Daoy (cell line): ENCODE measurements at places on chromosomes 1 and 21.

DNA sequence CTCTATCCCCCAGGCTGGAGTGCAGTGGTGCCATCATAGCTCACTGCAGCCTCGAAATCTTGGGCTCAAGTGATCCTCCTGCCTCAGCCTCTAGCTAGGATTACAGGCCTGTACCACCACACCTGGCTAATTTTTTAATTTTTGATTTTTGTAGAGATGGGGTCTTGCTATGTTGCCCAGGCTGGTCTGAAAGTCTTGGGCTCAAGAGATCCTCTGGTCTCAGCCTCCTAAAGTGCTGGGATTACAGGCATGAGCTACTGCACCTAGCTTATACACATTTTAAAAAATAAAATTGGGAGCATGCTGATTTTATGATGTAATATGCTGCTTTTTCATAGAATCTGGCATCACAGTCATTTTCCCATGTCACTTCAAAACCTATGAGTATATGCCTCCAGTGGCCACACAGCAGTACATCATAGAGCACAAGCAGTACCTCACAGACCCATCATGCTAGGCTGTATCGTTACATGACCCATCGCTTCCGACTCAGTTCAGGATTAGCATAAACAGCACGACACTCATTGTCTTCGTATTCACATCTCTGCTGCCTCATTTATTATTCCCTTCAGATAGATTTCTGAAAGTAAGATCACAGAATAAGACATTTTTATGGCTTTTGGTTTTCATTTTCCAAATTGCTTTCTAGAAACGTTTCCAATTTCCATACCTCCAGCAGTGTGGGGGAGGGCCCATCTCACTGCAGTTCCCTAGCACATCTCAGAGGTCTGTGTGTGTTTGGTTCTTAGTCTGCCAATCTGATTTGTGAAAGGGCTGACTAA lies 35.9 kb upstream of the CCSAP start:
- DNase-seq = no peak

- DNase-seq = no peak
These were observed 1.1 kb upstream of the OR14I1 start for GRCh38 chr1:248703674-248704073.

DNA sequence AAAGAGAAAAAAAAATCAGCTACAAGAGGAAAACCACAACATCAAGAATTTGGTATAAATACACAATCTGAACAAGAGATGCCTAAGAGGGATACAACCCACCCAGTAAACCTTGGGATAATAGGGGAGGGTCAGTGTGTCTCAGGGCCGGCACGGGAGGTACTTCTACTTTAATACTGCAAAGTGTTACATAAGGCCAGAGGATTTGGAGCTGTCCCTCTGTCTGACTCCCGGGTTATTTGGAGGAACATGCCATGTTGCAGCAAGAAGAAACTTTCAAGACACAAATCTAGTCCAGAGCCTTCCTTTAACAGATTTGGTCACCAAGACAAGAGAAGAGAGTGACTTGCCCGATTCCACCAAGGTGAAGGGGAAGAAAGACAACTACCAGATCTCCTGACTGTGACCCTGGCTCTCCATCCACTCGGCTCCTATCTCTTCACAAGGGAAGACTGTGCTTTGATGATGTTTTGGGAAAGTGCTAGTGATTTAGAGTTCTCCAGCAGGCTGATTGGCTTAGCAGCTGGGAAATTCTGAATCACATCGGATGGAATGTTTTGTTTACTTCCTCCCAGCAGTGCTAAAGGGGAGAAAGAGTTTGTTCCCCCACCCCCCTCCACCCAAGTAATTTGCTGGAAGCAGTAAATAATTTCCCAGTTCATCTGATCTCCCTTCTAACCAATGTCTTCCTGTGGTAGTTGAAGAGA lies 29.3 kb downstream of the SGIP1 start:
- peak; percentile 85 for DNase-seq

DNA sequence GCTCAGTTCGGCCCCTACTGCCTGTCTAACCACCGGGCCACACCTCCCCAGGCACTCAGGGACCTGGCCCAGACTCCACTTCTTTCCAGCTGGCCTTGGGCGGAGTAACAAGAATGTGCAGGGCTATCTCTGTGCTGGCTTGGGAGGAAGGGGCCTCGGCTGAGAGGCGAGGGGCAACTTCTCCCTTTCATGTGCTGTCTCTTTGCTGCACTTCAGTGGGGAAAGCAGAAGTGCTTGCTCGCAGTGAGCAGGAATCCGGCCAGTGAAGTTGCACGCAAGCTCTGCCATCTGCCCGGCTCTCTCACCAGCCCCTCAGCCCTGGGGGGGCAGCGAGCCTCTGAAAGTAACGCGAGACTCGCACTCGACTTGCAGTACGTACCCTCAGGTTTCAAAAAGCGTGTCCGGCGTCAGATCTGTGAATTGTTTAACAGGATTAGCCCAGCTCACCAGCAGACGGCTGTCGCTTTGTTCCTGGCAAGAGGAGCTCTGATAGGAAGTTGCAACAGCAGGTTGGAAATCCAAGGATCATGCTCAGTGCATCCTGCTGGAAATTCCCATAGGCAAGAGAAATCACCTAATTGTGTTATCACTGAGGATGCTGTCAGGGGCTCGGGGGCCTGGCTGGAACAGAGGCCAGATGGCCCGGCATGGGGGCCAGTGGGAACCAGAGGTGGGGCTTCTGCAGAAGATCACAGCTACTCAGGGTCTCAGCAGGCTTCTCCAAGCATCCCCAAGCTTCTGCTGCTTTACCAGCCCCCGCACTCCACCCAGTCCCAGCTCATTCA lies 221.1 kb downstream of the NPHP4 start:
- no peak for DNase-seq

GRCh38 chr1:54810153-54810942 lies 9.2 kb upstream of the TTC22 start:
- DNase-seq = peak; percentile 68

GRCh38 chr21:44779417-44780136 lies 22.0 kb downstream of the UBE2G2 start:
- no peak for DNase-seq

DNA sequence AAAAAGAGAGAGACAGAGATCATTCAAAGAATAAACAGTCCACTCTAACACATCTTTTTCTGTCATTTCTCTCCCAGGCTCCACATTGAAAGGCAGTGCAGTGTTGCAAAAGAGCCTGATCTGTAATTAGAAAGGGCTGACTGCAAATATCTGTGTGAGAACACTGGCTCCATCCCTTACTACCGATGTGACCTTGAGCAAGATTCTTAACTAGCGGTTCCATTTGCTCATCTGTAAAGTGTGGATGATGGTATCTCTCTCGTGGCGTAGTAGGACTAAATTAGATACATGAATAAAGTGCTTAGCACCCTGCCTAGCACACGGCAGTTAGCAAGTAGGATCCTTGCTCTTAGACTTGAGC lies 26.9 kb upstream of the SLC44A3 start:
- no peak for DNase-seq

DNA sequence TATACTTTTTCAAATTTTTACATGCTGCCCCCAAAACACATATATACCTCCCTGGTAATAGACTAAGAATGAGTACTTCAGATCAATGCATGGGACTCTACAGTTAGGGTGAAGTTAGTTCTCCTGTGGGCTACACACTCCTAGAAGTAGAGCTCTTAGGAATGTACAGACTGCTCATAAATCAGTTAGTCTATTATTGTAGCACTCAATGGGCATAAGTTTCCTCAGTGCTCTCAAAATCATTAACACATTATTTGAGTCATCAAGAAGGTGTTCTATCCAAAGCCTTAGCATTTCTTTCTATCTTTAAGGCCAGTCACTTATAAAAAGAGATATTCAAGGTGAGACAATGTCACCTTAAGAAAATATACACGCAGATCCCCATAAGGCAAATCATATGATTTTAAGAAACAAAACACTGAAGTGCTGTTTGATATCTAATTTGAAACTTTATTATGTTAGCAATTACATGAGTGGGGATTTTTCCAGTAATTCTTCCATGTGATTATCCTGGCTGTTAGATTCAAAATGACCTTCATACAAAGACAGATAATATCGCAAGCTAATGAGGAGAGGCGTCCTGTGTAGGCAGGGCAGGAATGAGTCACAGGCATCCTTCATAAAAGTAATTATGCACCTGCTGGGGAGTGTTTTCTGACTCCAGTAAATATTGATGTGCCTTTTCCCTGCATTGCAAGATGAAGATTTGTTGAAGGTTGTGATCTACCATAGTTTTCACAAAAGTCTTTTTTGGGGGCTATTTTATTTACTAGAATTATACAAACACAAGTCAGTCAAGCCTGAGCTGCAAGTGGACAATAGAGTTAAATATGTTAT lies 167.2 kb upstream of the ATP1B1 start:
- no peak for DNase-seq
